Transverse colon (tissue), 4 donors: ENCODE measurements at places on chromosomes 12 and 14.

DNA sequence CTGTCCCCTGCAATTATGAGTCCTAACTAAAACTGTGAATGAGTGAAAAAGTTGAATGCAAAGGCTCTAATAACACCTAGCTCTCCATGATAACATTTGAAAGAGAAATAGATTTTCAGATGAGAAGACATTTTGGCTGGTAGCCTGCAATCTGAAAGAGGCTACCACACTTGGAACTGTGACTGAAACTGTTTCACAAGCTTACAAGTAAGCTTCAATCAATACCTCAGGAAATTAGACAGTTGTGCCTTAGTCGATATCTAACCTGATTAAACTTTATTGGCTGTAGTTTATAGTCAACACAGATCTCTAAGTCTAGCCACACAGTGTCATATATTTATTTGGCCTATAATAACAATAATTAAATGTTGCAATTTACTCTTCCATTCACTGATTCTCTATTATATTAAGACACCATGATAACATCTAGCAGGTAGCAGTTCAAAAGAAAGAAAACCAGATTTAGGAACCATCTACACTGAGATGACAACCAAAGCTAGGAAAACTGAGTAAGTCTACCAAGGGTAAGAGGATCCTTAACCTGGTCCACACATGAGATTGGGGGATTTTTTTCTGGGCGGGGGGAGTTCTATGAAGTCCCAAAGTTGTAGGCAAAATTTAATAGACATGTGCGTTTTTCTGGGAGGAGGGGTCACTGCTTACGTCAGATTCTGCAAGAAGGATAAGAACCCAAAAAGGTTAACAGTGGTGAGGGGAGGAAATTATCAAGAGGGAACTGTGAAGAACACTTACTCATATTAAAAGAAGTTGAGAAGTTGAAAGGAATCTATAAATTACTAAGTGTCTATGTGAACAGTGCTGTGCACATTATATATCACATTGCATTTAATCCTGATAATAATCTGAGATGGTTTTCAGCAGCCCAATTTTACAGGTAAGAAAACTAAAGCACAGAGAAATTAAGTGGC is 65.8 kb downstream of the NUMB start:
- DNase-seq, result no peak

- no peak for DNase-seq
These were observed 371.7 kb downstream of the DPF3 start for GRCh38 chr14:72521968-72522741.

- DNase-seq, result no peak
These were observed 100.2 kb upstream of the ALX1 start for GRCh38 chr12:85179680-85180270.

GRCh38 chr12:114743799-114744198 is 59.8 kb upstream of the TBX3 start:
- DNase-seq, result no peak

DNA sequence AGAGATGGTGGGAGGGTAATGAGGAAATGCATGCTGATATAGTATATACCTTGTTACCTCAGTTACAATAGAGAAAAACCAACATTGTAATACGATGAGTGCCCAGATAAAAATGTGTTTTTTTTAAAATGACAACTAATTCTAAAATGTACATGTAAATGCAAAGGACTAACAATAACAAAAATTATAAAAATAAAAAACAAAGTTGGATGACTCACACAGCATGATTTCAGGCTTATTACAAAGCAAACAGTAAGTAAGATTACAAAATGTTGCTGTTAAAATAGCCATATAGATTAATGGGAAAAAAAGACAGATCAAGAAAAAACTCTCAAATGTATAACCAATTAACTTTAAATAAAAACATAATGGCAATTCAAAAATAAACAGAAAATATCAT is 1099.4 kb downstream of the FSCB start:
- DNase-seq, result no peak

GRCh38 chr12:1777798-1778197 is 42.6 kb upstream of the LRTM2 start:
- DNase-seq, result no peak

- DNase-seq, result no peak
These were observed 34.0 kb downstream of the TCHP start for GRCh38 chr12:109934026-109934425.

- DNase-seq, result no peak
These were observed 124.5 kb downstream of the GPR65 start for GRCh38 chr14:88129306-88130056.

DNA sequence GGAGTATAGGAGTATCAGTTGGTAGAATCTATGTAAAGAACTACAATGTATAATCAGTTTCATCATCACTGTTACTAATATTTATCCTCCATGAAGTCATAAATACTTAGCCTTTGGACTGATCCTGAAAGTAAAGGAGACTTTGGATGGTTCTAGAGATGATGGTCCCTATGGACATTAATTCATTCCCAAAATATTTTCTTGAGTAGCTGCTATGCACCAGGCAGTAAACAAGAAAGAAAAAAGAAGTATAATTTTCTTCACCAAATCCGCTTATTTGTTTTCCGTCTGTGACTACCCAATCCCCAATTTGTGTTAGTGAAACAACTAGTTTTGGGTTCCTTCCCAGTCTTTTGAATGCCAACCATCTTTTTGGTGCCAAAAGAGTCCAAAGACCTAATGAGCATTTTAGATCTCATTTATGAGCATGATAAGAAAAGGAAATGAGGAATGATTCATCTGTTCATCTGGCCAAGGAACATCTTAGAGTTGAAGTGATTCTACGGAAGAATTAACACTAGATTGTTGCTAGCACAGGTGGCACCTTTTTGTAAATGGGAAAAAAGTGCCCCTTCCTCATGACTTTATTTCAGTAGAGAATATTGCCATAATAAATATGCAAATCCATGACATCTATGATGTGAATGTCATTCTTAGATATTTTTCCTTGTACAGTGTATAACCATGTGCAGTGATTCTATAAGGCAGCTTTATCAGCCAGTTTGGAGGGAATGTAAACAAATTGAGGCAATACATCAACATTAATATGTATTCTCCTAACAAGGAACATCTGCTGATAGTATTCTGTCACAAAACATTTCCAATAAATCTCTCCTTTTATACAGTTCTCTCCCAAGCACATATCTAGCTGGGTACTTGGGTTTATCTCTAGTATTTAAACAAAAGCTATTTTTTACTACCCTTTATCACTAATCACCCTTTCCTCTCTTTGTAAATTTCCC is 85.1 kb upstream of the CCDC91 start:
- DNase-seq, result no peak
